AG04449 (cell line): ENCODE measurements at places on chromosomes 13 and 19.

DNA sequence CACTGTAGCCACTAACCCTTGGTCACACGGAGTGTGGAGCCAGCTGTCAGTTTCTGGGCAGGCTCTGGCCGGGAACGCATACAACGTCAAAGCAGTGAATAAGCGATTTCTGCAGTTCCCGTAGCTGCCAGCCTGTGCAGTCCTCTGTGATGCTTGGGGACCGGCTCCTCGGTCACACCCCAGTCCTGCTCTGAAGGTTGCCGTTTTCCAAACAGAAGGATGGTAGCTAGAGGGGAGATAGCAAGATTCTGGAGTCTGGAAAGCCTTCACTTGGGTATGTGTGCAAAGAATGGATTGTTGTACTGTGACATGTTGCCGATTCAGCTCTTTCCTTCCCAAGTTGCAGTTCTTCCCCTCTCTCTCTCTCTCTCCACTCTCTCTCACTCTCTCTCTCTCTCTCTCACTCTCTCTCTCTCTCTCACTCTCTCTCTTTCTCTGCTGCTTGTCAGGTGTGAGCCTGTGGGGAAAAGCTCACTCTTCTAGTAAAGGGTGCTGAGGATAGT lies 38.7 kb upstream of the C1QTNF9 start:
- DNase-seq = no peak

DNA sequence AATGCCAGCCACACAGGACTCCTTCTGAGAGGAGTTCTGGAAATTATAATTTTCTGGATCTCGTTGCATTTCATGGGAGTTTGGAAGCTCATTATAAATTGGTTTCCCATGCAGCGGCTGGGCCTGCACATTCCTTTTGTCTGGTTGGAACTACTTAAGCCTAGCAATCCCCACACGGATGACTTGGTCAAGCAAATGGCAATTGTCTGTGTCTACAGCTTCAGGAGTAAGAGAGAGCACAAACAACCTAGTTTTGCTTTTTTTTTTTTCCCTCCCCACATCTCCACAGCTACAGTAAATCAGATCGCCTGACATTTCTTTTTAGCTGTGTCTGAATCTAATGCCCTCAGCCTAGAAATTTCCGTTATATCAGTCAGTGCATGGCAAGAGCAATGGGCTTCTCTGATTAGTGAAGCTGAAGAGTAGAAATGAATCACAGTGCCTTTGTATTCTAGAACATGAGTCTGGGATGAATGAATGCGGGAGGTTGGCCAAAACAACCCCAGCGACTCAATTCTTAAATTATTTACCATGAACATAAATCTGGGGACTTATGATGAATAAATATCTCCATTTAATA lies 15.1 kb downstream of the PCDH8 start:
- DNase-seq = no peak

- DNase-seq = no peak
Observed at GRCh38 chr13:112451512-112452379, 75.6 kb downstream of the SPACA7 start.

- DNase-seq = no peak
Observed at GRCh38 chr13:23741879-23742510, 147.2 kb downstream of the MIPEP start.

DNA sequence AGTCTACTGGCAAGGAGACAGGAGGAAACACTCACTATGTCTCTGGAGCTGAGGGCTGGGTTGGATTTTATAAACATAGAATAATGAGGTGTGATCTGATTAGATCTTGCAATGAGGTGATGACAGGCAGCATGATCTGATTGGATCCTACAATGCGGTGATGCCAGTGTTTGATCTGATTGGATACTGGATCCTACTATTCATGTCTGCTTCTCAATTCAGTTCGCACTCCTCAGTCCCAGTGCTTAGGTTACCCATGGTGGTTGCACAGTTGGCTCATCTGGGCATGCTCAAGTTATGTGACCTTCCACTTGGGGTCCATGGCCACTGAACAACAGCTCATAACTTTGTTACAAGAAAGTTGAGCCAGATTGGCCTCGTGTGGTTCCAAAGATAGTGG lies 469.5 kb downstream of the TSHZ3 start:
- no peak for DNase-seq

- DNase-seq = no peak
Observed at GRCh38 chr13:48094404-48094780, 512 bp downstream of the MED4 start.

- no peak for DNase-seq
Observed at GRCh38 chr19:23286477-23286876, 36.3 kb upstream of the ZNF724 start.

- no peak for DNase-seq
Observed at GRCh38 chr13:19962894-19963293, 4.4 kb downstream of the ZMYM2 start.

GRCh38 chr19:36527873-36528193 lies 238 bp downstream of the ZNF260 start:
- no peak for DNase-seq

- no peak for DNase-seq
Observed at GRCh38 chr19:13484166-13484565, 22.1 kb downstream of the CACNA1A start.

DNA sequence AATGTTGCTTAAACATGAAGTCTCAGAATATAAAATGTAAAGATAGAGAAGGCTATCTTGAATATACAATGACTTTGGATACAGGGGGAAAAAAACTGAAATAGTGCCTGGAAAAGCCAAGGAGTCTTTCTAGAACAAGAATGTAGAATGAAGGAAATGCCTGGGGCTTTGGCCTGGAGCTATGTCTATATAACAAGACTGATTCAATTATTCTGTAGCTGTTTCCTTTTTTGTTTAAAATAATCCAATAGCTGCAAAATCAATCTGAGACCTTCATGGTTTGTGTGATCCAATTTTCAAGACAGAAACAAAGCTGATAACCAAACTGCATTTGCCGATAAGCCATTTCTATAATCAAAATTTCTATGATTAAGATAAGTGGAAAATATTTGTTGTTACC lies 530.9 kb upstream of the NBEA start:
- DNase-seq = no peak

GRCh38 chr13:53015971-53016370 lies 12.6 kb upstream of the OLFM4 start:
- DNase-seq = no peak

DNA sequence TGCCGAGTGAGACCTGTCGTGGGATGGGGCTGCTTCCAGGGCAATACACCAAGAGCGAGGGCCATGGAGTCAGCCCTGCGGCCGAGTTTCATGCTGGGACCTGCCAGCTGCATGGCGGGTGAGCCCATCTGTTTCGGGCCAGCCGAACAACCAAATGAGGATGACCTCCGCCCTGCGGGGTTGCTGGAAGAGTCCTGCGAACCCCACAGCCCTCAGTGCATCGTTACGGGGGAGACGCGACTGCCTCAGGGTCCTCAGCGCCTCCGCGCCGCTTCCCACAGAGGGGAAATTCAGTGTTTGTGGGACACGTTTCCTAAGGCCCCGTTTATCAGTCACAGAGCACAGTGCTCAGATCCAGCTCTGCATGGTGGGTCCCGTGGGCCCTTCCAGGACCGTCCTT lies 22.0 kb downstream of the SLC15A1 start:
- DNase-seq = no peak

GRCh38 chr13:65330287-65330686 lies 1899.8 kb downstream of the PCDH9 start:
- DNase-seq = no peak

DNA sequence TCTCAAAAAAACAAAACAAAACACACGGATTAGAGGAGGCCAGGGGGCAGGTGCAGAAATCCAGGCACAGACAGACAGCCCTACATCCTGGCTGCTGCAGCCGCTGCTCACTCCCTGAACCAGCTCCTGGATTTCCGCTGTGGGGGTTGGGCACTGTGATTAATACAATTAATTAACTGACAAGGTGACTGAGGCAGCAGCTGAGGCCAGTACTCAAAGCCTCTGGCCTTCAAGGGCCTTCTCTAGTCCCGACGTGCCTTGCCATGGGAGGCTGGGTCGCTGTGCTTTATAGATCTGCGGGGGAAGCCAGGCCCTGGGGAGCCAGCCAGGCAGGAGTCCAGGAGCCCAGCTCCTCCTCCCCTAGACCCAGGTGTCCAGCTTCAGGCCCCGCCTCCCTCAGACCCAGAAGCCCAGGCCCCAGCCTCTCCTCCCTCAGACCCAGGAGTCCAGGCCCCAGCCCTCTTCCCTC lies 4.6 kb downstream of the NECTIN2 start:
- DNase-seq = no peak
